Stimulated activated naive CD4-positive, alpha-beta T cell treated with Interleukin-2 at 50 U/mL for 16 hours (primary cell): ENCODE measurements at places on chromosomes 6 and 20.

DNA sequence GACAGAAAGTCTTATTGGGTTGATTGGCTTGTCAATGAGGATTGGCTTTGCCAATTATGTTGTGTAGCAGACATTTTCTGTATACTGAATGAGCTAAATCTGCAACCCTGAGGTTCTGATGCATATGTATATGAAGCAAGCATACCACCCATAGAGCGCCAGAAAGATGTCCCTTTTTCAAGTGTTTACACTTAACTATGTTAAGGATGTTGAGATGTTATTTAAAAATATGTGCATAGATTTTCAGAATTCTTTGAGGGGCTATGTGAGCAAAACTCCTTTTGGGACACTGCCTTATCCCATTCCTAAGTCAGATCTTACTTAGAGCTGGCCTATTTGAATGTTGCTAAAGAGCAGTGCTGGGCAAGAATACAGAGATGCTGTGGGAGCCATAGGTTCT lies 1.9 kb downstream of the AIG1 start:
- no peak for DNase-seq

DNA sequence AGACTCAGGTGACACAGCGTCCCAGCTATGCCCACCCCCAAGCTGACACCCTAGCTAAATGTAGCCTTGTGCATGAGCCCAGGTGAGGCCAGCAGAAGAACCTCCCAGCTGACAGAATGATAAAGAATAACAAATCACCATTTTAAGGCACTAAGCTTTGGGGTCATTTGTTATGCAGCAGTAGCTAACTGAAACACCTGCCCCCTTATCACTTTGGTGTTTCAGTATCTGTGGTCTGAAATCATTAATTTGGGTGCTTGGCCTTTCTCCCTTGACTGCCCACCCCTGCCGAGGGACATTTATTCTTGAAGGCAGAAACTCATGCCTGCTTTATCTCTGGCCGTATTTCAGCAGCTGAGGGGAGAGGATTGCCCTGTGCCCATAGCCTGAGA lies 30.0 kb downstream of the DACT2 start:
- no peak for DNase-seq

DNA sequence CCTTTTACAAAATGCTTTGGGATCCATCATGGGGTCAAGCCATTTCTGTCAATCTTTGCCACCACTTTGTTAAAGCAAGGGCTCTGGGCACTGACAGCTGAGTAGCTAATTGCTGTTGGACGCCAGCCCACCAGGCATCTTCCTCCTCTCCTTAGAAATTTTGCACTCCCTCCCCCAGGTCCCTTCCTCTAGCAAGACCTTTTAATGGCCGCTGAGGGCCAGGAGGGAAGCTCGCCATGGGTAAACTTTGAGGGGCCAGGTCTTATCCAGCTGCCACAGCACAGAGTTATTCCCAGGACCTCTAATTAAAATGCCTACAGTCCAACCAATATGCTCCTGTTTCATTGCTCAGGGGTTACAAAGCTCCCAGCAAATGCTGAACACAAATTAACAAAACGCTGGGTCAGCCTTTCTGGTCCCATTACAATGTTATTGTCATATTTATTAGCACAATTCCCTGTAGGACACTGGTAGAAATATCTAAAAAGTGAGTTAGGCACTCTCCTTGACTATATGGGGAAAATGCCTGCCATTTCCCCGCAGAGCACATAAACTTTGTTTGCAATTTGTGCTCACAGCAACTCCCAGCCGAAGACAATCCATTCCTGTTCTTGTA lies 16.8 kb downstream of the SCML4 start:
- DNase-seq = no peak

- DNase-seq = no peak
Measured at GRCh38 chr20:53824779-53825178, 231.1 kb upstream of the ZNF217 start.

GRCh38 chr6:71349395-71349794 lies 60.8 kb downstream of the OGFRL1 start:
- no peak for DNase-seq

GRCh38 chr6:113629975-113630737 lies 227.0 kb upstream of the MARCKS start:
- DNase-seq = no peak

DNA sequence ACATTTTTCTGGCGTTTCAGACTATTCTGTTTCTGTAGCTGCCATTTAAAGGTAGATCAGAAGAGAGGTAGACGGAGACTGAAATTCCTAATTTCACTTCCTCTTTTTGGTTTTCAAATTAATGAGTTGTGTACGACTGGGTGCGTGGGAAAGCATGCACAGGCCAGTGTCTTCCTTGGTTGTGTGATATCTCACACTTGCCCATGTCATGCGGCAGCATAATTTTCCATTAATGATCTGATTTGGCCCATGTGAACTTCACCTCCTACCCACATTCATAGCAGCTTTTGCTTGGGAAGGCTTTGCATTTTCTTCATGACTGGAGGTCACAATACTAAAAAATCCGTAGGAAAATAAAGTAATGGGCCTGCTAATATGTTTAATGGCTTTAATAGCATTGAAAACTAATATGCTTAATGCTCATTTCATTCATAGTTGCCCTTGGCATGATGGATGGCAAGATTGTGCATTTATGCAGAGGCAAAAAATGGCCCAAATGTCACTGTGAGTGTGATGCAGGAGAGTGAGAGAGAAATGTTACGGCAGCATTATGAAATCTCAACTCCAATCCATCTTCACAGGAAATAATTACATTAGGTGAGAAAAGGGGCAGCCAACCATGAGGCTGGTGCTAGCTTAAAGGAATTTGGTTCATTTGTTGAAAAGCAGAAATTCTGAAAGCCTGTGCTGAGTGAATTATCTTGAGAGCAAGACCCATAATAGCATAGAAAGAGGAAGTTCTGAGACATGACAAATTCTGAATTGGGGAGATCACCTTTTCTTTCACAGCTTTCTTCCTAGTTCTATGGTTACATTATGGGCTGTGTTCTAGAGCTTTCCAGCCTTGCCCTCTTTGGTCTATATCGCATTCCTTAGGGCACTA lies 69.0 kb upstream of the UST start:
- DNase-seq = no peak
